CD4-positive, alpha-beta T cell treated with Interleukin-4 for 1 hour (primary cell): ENCODE measurements at places on chromosomes 2 and 18.

- DNase-seq = no peak
Measured at GRCh38 chr2:55090702-55091101, 40.5 kb upstream of the RTN4 start.

DNA sequence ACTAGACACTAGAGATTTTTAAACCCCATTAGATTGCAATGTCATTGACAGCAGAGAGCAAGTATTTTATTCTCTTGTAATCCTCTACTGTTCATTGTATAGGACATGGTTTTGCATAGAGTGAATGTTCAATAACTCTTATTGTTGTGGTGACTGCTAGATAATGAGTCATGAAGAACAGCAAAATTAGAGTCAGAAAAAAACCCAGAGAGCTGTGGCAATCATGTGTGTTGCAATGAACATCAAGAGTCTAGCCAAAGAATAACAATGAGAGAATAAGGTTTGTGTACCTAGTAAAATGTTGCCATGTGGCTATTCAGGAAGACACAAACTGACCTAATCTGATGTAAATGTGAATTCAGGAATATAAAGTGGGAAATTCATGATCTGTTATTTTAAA, 684.0 kb downstream of the DSC3 start:
- no peak for DNase-seq

GRCh38 chr2:100151310-100151709, 8.9 kb upstream of the AFF3 start:
- DNase-seq = no peak

GRCh38 chr18:57730146-57730545, 73.0 kb downstream of the ATP8B1 start:
- no peak for DNase-seq

DNA sequence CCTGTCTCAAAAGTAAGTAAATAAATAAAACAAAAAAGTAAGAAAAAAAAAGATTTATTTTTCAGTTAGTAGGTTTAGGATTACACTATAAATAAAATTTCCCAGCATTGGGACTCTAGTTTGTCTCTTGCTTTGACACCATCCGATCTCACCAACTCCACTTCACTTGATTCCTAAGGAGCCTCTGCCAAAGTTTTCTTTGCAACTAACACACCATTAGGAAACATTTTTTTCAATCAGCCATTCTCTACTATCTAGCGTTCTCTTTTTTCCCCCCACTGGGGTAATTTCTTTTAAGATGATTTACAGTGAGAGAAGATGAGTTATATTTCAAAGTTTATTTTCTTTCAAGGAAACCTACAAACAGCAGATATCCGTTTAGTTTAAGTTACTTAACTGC, 10.6 kb upstream of the NEMP2 start:
- no peak for DNase-seq

GRCh38 chr2:200705305-200706041, 106.2 kb upstream of the BZW1 start:
- no peak for DNase-seq

DNA sequence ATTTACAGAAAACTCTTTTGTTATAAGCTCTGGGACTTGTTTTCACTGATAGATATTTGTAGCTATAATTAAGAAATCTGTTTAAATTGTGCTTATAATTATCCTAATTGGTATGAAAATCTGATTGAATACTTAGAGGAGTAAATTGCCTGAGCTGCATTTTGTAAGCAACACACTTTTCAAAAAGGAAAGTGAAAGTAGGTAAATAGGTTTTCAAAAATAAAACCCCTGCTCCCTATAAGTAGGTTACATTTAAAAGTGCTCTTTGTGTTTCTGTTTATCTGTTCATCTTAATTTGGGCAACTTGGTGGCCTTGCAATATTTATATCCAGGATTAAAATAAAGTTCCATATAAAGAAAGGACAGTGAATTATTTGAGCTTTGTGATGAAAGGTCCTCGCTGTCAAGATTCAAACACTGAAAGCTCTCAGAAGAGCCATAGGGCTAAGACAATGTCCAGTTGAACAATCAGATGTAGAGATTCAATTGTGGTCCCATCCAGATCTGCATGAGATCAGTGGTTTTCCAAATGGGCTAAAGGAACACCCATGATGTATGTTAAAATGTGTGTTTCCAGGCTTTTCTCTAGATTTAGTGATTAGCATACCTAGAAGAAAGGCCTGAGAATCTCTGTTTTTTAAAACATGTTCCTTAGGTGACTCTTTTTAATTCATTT, 371.6 kb downstream of the RPRM start:
- DNase-seq = no peak
